Mucosa of gallbladder (tissue), 1 donor: ENCODE measurements at places on chromosomes 6 and 20.

DNA sequence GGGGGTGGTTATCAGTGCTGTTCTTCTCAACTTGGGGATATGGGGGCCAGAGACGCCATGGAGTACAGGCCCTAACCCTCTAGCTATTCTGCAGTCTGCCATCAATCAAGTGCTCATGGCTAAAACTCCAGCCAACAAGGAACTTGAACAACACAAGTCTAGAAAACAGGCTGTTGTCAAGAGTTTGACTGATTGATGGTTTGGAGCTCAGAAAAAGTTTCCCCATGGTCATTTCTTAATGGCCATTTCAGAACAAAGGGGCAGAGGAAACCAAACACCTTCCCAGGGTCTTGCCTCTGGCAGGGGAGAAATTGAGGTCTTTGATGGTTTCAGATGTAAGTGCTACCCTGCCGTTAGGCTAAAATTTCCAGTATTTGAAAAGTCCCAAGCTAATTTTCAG, 15.1 kb downstream of the PCK1 start:
- DNase-seq = no peak

DNA sequence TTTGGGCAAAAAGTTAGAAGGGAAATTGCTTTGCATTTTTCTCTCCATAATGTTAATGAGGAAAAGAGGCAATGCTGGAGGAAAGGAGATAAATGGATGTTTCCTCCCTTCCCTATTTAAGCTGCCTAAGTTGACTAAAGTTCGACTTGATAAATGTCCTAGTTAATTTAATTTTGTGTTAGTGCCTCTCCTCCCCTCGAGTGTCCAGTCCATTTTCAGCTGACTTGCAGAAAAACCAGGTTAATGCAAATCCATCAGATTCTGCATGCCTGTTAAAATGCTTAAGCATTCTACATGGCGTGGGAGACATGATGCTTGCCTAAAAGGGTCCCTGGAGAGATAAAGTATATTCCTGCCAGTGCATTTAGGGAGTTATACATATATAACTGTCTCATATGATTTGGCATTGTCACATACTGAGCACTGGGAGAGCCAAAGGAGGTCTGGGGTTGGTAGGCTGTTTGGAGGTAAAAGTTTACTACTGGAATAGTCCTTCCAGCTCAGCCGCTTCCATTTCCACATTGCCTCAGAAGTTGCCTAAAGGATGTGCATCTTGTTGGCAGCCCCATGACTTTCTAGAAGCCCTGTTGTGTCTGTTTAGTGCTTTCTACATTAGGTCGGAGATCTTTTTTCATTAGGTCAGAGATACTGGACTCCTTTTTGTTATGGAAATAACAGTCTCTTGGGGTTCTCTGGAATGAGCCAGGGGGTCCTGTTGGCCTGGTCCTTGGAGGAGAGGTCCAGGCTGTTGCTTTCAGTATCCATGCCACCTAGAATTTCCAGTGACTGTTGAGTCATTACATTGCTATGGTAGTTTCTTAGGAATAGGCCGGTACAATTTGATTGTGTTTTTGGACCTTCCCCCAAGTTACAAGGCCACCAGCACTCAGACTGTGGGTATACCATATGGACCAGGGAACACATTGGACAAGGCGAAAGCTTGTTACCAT, 30.4 kb downstream of the JARID2 start:
- no peak for DNase-seq

- peak; percentile 33 for DNase-seq
Measured at GRCh38 chr20:906703-907270, 9.3 kb downstream of the ANGPT4 start.

GRCh38 chr6:56642366-56643261, at the start of gene DST:
Gene DST, minus strand, starts transcription at chr6:56642889.
- peak; percentile 25 for DNase-seq

- DNase-seq = no peak
Measured at GRCh38 chr20:38466171-38466570, 6.5 kb upstream of the RALGAPB start.

GRCh38 chr20:38300438-38300837, 3.5 kb upstream of the BPI start:
- no peak for DNase-seq

- peak; percentile 62 for DNase-seq
Measured at GRCh38 chr6:97497713-97498331, 214.8 kb upstream of the MMS22L start.

DNA sequence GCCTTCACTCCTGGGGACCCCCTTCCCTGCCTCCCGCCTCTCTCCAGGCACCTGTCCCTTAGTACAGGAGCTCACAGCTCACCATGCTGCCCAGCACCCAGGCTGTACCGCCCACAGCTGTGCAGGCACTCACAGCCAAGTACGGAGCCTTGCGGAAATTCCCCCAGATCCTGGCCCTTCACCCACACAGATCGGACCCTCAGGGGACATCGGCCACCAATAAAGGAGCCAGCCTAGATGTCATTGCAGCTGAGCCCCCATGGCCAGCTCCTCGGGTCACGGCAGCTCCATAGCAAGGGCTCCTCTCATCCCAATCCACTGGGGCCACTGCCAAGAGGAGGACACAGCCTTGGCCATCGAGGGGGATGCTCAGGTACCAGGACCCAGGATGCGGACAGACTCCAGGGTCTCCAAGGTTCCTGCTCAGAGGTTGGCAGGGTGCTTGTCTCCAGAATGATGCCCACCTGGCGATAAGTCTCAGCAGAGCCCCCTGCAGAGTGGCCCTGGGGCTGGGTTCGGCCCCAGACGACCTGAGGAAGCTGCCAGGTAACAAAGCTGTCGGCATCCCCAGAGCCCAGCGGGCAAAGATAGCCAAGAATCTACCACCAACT, 82.3 kb downstream of the YTHDF1 start:
- DNase-seq = no peak

DNA sequence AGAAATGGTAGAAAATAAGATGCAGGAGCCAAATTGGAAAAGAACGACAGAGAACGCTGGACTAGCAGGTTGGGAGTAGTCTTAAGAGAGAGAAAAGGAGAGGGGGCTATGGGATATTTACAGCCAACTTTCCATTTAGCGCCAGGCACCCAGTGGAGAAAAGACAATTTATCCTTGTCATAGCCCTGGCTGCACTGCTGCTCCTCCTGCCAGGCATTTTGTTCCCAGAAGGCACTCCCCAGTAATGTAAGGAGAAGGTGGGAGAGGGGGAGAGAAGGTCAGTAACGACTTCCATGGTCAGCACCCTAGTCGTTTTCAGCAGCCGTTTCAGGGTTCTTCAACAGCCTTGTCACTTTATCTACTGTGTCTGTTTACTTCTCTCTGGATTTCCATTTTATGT, 159.0 kb downstream of the TRMT11 start:
- no peak for DNase-seq

GRCh38 chr20:15922556-15922955, 650.7 kb downstream of the KIF16B start:
- no peak for DNase-seq

DNA sequence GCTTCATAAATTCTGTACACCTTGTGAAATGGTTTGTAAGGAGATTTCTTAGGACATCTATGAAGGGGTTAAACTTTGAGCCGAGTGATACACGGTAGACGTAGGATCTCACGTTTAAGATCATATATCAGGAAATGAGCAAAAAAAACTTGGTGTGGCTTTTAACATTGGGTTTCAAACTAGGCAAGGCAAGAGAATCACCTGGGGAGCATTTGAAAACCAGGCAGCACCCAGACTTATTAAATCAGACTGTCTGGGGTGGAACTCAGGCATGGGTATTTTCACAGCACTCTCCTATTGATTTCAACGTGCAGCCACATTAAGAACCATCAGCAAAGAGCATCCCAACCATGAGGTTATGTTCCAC, 26.4 kb downstream of the LY86 start:
- no peak for DNase-seq

GRCh38 chr6:162602759-162603158, 124.8 kb downstream of the PRKN start:
- no peak for DNase-seq

DNA sequence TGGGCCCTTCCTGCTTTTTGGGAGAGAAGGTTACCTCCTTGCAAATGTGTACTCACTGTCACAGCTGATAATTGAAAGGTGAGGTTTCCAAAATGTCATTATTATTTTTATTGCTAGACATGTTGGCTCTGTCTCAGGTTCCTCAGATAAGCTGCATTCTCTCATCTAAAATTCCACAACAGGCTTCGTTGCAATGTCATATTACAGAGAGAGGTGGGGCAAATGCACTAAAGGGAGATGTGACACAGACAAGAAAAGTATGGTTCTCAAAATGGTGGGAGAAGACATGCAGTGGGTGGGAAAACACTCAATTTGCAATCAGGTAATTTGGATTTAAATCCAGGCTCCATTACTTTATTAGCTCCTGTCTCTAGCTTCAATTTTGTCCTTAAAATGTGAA, 256.4 kb upstream of the POU3F2 start:
- DNase-seq = no peak

GRCh38 chr6:52707963-52708680, 37.2 kb downstream of the TMEM14A start:
- DNase-seq = no peak

DNA sequence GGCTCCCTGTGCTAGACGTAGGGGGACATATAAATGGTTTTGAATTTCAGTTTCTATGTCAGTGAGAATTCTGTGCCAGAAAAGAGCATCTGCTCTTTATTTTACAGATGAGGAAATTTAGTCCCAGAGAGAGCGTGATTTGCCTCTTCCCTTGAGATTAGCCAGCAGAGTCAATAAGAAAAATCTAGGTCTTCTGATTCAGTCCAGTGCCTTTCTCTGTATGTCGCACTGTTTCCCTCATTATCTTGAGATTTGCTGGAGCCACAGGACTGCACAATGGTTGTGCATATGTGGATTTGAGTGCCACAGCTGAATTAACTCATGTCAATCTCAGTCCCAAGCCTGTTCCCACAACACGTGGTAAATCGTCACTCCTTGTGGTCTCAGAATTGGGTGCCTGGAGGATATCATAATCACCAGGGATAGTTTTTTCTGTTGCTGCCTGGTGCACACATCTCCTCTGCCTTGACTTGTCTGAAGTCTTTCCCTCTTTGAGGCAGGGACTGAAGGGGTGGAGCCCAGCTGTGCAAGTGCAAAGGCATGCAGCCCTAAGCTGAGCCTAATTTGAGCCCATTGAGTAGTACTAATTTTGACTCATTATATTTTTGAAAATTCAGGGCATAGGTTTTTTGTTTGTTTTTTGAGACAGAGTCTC, 276.7 kb downstream of the SOX4 start:
- no peak for DNase-seq

- peak; percentile 96 for DNase-seq
Measured at GRCh38 chr20:34558320-34559218, at the start of gene MAP1LC3A. Gene MAP1LC3A, plus strand, starts transcription at chr20:34558718. Its CDS starts 151 bp downstream, at chr20:34558869.
